Thoracic aorta (tissue), 2 donors: ENCODE measurements at places on chromosomes 12 and 14. TPM values are rescaled to one million over a fixed set of nuclear protein-coding genes. Genes with fewer than 3 reads are reported as not detected.

- peak; percentile 66 for DNase-seq
These were observed 1.0 kb downstream of the NCOR2 start for GRCh38 chr12:124566161-124566996.

DNA sequence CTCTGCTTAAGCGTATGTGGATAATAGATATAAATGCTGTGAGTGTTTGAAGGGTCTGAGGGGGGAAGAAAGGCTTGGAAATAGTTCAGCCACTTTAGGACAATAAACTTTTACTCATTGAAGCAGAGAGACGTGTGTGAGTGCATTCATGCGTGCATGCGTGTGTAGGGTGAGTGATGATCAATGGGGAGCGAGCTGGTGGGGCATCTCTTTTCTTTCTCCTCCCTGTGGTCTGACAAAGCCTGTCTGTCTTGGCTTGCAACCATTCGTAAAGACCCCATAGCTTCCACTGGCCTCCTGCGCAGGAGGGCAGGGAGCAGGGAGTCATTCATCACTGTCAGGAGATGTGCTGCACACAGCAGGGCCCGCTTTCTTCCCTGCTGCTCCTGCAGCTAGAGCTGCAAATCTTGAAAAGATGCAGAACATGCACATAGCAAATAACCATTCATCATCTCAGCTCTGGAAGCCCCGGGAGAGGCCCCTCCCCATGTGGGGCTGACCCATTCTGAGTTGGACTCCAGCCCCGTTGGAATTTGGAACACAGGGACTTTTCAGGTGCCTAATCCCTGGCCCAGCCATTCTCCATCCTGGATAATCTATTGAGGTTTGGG is 223.2 kb downstream of the PPM1H start:
- DNase-seq = no peak

LRRC43 gene
- not detected for total RNA-seq

BTBD6 gene
- 45.9 TPM for total RNA-seq

DNA sequence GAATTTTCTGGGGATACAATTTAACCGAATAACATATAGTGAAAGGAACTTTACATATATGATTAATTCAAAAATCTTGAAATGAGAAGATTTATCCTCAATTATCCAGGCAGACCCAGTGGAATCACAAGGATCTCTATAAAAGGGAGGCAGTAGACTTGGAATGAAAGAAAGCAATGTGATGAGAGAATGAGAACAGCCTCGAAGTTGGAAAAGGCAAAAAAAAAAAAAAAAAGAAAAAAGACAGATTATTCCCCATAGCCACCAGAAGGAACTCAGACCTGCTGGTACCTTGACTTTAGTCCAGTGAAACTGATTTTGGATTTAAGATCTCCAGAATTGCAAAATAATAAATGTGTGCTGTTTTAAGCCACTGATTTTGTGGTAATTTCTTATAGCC is 416.3 kb upstream of the OR4E1 start:
- no peak for DNase-seq

BCAT1 gene
- total RNA-seq = 28.6 TPM

DNA sequence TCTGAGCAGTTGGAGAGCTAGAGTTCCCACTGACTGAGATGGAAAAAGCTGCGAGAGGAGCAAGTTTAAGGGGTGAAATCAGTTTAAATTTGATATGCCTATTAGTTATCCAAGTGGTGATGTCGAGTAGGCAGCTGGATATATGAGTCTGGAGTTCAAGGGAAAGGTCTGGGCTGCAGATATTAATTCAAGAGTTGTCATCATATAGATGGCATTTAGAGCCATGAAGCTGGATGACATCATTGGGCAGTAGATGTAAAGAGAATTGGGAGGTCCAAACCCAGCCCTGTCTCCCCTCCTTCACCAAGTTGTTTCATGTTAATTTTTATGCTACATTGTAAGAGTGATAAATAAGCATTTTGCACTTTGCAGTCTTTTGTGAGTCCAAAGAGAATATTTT is 898.1 kb downstream of the GALC start:
- DNase-seq = no peak

GRCh38 chr12:12376646-12377448 is 20.0 kb downstream of the BORCS5 start:
- DNase-seq = no peak

- no peak for DNase-seq
These were observed 306.2 kb upstream of the DIO3 start for GRCh38 chr14:101254805-101255764.

GRCh38 chr12:88854260-88854659 is 274.0 kb upstream of the KITLG start:
- DNase-seq = no peak

GRCh38 chr12:105462831-105463230 is 132.3 kb downstream of the C12orf75 start:
- DNase-seq = no peak

EML1 gene
- total RNA-seq = 66.5 TPM

DNA sequence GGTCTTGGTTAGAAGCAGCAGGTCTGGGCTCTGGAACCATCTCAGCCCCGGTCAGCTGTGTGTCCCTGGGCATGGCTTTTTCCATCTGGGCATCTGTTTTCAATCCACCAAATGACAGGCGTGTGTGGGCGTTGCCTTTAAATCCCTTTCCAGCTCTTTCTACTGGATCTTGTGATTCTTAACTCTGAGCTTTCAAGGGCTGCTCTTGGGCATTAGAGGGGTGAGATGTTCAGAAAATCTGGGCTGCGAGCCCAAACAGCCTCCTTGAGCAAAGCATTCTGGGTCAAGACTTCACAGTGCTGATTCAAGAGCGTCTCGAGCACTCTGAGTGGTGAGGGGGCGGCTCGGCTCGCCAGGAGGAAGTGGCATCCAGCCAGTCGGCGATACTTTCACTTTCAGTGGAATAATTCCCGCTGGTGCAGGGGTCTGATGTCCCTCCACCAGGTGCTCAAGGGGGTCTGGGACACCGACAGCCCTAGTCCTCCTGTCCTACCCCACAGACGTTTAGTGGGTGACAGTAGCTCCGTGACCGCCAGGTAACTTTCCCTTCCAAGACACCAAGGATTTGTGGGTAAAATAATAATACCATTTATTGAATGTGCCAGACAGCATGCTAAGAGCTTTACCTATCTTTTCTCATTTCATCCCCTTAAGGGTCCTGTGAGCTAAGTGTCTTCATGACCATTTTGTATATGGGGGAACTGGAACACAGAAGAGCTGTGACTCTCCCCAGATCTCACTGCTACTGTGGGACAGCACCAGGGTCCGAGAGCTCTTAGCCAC is 114.0 kb downstream of the PLXNC1 start:
- peak; percentile 58 for DNase-seq

- DNase-seq = no peak
These were observed 23.8 kb upstream of the MBIP start for GRCh38 chr14:36344211-36344610.

DNA sequence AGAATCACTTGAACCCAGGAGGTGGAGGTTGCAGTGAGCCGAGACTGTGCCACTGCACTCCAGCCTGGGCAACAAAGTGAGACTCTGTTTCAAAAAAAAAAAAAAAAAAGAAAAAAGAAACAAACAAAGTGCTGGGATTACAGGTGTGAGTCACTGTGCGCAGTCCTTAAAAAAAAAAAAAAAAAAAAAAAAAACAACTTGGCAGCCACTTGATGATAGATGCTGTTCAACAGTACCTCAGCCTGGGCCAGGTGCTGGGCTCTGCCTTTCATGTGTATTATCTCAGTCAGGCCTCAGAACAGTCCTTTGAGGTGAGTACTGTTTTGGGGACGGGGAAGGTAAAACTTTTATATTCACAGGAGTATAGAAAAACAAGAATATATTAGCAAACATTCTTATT is 9.6 kb downstream of the ACADS start:
- DNase-seq = no peak

DNA sequence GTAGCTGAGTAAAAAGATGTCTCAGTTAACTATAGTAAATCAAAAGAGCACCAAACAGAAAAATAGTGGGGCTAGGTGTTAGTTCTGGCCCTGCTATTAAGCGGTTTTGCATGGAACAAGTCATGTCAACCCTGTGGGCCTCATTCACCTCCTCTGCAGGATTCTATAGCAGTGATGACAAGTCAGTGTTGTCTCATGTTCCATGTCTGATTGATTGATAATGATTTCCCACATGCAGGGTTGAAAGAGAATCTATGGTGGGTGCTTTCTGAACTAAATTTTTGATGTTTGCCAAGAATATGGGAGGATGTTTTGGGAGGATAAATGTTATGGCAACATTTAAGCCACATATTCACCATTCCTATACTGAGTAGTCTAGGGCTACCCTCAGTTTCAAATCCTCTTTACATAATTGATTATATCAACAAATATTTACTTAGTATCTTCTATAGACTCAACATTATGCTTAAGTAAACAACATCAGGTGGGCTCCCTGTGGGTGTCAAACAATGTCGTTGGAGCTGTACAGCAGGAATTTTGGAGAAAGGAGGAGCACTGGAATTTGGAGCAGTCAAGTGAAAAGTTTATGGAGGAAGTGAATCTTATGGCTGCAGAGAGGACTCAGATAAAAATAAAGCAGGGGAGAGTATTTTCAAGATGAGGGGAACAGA is 48.6 kb downstream of the IRAK3 start:
- no peak for DNase-seq

TEX52 gene
- total RNA-seq = not detected

ADGRD1 gene
- total RNA-seq = 21.3 TPM

GRCh38 chr14:50985124-50985858 is 41.0 kb upstream of the PYGL start:
- DNase-seq = no peak

GRCh38 chr12:3646561-3647241 is 106.2 kb downstream of the CRACR2A start:
- no peak for DNase-seq

IL31 gene
- total RNA-seq = not detected

DNA sequence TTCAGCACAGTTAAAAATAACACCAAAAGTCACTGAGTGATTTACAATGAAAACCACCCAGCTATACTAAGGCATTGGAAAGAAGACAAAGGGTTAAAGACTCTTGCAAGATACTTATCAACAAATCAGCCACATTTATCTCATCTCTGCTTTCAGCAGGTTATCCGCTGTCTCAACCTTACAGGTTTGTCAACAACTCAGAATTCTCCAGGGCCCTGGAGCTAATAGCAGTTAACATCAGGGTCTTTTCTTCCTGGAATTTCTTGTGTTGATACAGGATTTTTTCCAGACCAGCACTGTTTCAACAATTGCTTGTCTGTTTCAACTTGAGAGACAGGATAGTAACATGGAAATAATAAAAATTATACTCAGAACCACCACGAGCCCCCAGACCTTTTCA is 3.5 kb downstream of the PKP2 start:
- DNase-seq = no peak

GRCh38 chr14:101256266-101256665 is 305.0 kb upstream of the DIO3 start:
- DNase-seq = no peak

TMEM30B gene
- 51.0 TPM for total RNA-seq

DNA sequence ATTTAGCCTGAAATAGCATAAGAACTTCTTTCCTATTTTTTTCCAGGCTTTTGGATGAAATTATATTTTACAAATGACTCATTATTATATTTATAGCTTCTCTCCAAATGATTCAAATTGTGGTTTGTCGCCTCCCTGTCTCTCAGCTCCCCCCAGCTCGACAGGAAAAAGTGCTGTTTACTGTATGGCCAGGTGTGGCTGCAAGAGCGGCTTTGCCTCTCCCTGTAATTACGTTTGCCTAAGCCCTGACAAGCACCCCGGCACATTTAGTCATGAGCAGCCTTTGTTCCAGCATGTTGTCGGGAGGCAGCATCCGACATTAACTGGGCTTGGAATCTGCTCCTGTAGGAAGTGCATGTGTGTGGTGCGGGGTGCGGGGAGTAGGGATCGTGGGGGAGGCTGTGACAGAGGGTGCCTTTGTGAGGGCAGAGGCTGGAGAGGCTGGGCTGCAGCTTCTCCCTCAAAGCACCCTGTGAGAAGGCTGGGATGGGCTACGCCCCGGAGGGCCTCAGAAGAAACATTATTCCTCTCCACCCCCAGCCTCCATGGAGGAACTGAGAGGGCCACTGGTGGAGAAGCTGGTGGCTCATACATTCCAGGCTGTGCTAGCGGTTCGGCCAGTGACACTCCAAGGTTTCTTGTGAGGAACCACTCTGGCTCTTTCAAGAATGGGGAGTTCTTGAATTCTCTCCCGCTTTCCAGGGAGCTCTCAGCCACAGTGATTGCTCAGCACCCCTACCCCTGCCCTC is 42.1 kb upstream of the CTDSP2 start:
- DNase-seq = peak; percentile 57

DNA sequence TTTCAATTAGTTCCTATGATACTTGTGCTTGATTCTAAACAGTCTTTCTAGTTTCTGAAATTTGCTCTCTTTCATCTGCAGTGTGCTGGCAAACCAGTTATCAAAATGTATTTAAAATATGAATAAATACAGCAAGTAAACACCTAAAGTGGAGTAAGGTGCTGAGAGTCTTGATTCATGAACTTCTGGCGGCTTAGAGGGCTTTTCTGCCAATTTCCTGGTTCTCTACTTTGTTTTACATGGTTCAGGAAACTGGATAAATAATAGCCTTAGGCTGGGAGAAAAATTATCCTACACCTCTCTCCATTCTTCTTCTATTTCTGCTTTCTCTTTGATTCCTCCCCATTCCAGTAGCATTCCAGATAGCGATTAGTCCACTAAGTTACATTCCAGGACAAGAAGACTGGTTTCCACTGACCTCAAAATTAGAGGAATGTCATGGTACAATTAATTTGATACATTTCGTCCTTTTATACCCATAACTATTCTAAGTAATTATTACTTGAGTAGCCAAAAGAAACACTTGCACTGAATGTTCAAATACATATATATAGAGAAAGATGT is 14.9 kb downstream of the ATP2B1 start:
- DNase-seq = no peak

PRR4 gene
- 22.7 TPM for total RNA-seq

DNA sequence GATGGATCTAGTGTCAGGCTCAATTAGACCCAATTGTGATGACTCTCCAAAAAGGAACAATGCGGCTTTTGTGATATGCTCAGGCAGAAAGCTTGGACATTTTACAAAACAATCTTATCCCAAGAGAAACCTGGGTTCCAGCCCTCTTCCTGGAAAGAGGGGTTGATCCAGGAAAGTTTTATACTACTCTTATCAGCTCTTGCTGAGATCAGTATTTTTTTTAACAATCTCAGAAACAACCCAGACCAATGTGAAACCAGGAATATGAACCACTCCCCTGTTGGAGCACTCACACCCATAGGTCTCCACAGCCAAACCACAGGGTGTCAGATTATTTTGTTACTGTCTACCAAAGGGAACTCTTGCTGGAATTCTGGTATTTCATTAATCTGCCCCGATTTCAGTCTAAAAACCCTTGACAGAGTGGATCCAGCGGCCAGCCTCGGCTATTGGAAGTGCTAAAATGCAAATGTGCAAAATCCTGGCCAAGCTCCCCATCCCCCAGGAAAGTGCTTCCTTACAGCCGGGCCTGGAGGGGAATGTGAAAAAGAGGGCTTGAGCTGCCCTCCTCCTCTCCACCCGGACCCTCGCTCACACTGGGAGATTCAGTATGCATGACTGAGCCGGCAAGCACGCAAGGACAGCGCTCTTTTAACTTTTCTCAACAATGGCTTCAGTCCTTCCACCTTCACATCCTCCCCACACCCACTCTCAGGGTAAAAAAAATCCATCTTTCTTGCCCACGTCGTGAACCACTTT is 4.0 kb downstream of the FBXL14 start:
- DNase-seq = no peak
